ENCODE measurements at places on chromosomes 5 and 9.
A peak's percentile ranks its signal among the peaks of the same experiment; 100 is the strongest.

DNA sequence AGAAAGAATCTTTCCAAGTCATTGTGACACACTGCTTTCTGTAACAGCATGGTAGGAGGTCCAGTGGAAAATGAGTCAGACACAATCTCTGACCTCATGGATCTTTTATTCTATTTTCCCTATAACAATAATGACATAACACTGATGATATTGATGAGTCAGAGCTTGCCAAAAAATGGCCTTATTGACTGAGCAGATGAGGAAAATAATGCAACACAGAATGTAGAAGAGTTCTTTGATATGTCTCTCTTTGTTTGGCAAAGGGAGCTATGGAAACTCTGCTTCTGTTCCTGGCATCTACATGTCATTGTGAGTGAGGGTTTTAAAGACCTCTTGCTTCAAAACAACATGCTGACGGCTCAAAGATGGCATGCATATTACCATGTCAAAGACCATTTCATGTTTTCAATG is 443.1 kb upstream of the ZNF608 start:
- no peak for DNase-seq

DNA sequence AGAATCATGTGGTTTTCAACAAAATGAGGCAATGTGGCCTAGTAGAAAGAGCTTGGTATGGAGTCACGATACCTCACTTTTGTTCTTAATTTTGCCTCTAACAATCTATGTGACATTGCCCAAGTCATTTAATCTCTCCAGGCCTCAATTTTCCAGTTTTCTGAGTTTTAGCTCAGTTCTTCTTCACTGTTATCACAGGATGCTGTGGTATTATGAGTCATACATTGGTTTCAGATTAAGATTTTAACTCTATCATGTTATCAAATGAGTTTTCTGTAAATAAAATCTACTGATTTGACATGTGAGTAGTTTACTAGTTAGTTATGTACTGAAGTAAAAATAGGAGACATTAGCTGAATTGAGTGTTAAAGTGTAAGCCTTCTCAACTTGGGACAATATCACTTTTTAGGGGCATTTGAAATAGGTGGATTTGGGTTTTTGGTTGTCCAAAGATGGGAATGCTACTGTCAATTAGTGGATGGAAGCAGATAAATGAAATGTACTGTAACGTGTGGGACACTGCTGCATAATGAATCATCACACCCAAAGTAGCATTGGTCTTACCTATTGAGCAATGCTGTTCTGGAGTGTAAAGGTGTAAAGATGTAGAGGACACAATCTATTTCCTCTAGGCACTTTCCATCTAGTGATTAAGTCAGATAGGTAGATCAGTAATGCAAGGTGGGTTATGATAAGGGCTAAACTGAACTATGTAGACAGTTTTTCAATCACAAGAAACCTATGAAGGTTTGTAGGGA is 73.3 kb downstream of the NNT start:
- no peak for DNase-seq

- DNase-seq = no peak
These were observed 21.1 kb downstream of the AK8 start for GRCh38 chr9:132857031-132857430.

DNA sequence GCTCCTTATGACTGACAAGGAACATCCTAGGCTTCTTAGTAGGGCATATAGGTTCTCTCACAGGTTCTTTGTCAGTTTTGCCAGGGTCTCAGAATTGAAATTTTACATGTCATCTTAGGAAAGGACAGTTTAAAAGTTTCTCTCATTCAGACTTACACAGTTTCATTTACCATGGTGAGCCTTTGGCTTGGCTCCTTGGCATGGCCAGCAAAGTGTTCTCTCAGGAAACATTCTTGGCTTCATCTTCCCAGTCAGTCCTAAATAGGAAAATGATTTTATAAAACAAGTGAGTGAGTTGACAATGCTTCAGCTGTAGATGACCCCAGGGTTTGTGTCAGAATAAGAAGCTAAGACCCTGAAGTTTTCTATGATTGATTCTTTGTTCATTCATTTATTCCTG is 191.6 kb downstream of the PCSK5 start:
- no peak for DNase-seq

DNA sequence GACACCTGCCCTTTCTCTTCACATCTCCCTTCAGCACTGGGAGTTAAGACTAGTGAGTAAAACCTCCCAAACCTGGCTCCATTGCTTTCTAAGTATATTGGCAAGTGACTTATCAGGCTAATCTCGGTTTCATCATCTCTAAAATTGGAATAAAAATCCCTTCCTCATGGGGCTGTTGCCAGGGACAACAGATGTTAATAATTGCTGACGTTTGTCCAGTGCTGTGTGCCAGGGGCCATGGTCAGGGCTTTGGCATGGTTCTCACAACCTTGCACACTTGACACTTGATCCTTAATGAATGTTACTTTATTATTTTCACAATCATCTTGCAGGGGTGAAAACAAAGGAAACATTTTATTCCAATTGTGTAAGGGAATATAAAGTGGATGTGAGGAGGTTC is 1262.0 kb upstream of the WWC1 start:
- DNase-seq = no peak

DNA sequence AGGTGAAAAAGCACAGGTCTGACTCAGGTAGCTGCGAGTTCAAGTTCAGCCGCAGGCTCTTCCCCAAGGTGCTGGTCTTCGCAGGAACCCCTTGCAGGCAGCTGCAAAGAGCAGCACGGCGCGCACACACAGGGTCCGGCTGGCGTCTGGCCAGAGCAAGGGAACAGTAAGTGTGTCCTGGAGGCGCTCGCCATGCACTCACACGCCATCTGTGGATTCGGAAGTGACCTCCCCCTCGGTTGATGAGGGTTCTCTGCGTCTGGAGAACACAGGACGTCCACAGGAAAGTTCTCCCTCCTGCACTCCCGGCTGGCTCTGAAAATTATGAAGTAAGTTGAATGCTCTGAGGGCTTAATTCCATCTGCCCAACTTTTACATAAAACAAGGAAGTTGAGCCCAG is 14.0 kb upstream of the EGFL7 start:
- DNase-seq = peak; percentile 52

DNA sequence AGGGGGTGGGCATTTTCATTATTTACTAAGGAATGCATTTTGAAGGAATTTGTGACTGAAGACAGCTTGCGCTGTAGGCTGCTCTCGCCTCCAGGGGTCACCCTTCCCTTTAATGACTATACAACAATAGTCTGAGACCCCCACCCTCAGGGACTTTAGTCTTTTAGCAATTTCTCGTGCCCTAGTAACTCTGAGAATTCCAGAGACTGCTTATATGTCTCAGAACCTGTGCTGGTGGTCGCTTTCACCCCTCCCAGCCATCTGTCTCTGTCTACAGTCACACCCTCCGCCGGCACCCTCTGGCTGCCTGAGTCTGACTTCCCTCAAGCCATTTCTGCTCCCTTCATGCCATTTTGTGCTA is 671.4 kb downstream of the NR2F1-AS1 start:
- no peak for DNase-seq

DNA sequence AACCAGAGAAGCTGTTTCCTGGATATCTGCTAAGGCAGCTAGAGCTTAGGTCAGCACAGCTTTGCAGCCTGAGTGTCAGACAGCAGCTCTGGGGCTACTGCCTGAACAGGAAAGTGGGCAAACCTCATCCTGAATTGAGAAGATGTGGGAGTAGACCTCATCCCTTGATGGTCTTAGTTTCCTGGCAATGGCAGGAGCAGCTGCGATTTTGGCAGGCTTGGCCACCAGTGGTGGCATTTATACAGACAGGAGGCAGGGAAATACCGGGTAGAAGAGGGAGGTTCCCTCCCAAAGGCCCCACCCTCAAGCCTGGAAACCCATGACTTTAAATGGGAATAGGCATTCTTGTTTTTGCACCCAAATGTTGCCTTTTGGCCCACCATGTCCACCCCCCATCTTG is 69.7 kb downstream of the LIX1 start:
- no peak for DNase-seq

DNA sequence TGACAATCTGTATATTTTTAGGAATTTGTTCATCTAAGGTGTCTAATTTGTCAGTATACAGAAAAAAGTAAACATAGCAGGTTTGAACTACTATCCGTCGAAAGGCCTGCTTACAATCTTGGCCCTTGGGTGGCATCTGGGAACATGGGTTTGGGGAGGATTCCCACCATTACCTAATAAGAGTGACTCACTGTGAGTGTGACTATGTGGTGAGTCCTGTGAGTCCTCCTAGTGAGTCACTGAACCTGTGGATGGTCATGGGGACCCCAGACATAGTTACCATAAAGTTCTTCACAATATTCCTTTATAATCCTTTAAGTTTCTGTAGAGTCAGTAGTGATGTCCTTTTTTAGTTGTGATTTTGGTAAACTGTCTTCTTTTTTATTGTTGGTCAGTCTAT is 37.0 kb downstream of the RNF130 start:
- DNase-seq = peak; percentile 38

GRCh38 chr5:156879665-156880285 is 29.7 kb downstream of the PPP1R2B start:
- DNase-seq = no peak

DNA sequence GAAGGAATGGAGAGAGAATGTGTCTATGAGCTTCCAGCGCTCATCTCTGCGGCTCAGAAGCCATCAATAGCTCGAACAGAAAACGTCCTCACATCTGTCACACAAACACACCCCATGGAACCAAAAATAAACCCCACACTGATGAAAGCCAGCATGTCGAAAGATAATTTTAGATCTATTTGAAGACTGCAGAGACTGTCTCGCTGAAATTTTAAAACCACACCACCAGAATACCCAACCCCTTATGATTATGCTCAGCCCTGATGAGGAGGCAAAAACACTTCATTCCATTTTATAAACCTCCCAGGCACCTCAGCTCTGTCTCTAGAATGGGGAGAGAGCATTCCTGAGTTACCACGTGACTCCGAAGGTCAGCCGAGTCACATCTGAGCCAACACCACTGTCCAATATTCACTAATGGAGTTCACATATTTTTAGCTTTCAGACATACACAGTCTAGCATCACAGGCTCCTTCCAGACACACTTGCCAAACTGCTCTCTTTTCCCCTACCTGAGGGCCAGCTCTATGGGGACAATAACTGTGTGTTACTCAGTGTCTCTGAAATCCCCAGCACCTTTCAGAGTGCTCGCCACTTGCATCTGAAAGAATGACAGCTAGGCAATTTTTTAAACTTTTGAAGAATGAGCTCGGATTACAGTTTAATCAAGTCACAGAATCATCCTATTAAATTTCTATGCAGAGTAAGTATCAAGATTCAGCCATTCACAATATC is 63.2 kb downstream of the SERINC5 start:
- DNase-seq = peak; percentile 48

DNA sequence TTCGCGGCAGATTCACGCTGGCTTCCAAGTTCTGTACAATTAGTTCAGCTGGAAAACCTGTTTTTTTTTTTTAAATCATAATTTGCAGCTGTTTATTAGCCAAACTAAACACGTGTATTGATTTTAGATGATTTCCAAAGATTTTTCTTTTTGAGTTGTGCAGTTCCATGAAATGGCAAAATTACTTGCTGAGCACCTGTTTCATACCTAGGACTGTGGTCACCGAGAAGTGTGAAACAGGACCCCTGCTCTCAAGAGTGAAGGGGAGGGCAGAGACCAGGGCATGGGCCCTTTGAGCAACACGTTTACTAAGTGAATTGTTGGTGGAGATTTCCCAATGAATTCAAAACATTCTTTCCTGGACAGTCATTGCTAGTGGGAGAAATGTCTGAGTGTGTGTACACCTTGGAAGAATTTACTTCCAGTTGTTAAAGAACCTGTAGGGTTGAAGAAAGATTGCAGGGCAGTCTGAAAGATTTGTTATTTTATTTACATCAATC is 688 bp downstream of the SNX24 start:
- DNase-seq = no peak

DNA sequence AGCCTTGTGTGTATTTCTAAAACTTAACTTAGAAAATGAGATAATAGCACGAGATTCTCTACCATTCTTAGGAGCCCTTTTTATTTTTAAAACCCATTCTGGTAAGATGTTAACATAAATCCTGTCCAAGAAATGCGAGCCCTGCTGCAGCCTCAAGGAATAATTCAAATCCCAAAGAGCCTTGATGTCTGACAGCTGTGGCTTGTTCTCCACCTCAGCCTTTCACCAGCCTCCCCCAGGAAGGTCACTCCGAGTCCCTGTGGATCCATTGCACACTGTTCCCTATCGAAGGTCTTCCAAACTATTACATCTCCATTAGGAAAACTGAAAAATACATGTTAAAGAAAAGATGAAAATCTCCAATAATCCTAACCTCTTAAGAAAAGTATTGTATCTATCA is 98.5 kb upstream of the S1PR3 start:
- no peak for DNase-seq

GRCh38 chr9:134635351-134636148 is 6.1 kb upstream of the COL5A1 start:
- no peak for DNase-seq

DNA sequence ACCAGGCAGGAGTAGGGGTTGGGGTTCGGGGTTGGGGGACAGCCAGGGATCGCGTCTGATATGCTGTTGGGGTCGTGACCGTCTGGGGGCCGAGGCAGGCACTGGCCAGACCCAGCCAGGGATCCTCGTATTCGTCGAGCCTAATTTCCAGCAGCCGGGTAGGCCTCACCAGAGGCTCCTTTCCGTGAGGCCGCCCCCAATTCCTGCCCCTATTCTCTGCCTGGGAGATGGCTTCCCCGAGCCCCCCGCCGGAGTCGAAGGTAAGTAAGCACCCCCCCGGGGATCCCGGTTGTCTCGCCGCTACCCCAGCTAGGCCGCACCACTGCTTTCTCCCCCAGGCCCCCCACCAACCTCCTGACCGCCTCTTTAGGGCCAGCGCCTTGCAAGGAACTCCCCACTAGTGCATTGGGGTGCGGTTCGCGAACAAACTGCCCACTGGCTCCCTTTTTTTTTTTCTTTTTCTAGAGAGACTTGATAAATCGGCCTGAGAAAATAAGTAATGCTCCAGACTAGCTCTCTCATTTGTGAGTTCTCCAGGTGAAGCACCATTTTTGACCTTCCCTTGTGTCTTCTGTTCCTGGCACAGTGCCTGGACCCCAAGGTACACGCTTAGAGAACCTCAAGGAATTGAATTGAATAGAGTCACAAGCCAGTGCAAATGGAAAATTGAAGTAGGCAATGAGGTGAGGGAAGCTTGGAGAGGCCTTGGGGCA is 435 bp downstream of the ZNF189 start:
- no peak for DNase-seq

DNA sequence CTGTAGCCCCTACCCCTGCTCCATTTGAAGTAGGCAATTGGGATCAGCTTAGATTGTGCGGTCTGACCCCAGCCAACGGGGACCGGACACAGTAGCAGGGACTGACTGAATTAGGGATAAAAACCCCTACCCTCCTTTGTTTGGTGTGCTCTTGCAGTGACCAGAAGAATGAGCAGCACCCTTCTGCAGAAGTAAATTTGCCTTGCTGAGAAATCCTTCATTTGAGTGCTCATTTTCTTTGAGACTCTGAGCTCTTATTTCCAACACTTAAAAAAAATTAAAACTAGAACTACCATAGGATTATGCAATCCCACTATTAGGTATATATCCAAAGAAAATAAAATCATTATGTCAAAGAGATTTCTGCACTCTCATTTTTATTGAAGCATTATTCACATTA is 560.0 kb downstream of the CDH12 start:
- DNase-seq = no peak

DNA sequence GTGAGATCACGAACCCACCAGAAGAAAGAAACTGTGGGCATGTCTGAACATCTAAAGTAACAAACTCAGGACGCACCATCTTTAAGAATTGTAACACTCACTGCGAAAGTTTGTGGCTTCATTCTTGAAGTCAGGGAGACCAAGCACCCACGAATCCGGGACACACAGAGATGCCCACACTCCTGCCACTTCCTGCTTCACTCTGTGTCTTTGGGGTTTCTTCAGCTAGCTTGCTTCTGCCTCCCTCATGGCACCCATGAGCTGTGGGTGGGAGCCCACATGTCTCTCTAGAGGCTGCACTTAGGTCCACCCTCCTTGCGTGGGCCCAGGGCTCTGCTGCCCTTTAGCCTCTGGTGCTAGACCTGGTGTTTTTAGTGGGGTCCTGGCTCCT is 61.2 kb upstream of the CNOT6 start:
- no peak for DNase-seq

All from MV-4-11 (cell line).